ENCODE measurements at places on chromosomes 5 and 9. TPM values are rescaled to one million over a fixed set of nuclear protein-coding genes. Genes with fewer than 3 reads are reported as not detected.
A peak's percentile ranks its signal among the peaks of the same experiment; 100 is the strongest.

GRCh38 chr5:18772475-18772874 lies 1138.2 kb downstream of the TAF11L14 start:
- peaks cover 2% of the 10 kb centered on the region for H3K4me1 ChIP-seq
- H3K36me3 ChIP-seq: no peaks in the 10 kb centered on the region
- DNase-seq: no peak
- H3K4me3 ChIP-seq: no peak overlapping the region
- H3K27ac ChIP-seq: no peak overlapping the region

The NR2F1 gene
- not detected for total RNA-seq

GRCh38 chr5:141328231-141328630 lies 2.1 kb upstream of the PCDHGA1 start:
- no peak overlapping the region for H3K4me3 ChIP-seq
- H3K36me3 ChIP-seq: no peaks in the 10 kb centered on the region
- H3K4me1 ChIP-seq: no peaks in the 10 kb centered on the region
- H3K27me3 ChIP-seq: peaks cover 23% of the 10 kb centered on the region
- no peak overlapping the region for H3K27ac ChIP-seq
- DNase-seq: no peak

GRCh38 chr5:43073597-43074546 lies 33.8 kb upstream of the ANXA2R start:
- peak overlapping the region; percentile 2 for H3K4me3 ChIP-seq
- no peaks in the 10 kb centered on the region for H3K27me3 ChIP-seq
- peak overlapping the region; percentile 61 for H3K27ac ChIP-seq
- peaks cover 11% of the 10 kb centered on the region for H3K36me3 ChIP-seq
- H3K4me1 ChIP-seq: peaks cover 49% of the 10 kb centered on the region

The TRIM7 gene
- 2.2 TPM for total RNA-seq

- no peak overlapping the region for H3K27ac ChIP-seq
- no peaks in the 10 kb centered on the region for H3K36me3 ChIP-seq
- no peaks in the 10 kb centered on the region for H3K27me3 ChIP-seq
- no peak for DNase-seq
Observed at GRCh38 chr9:107816561-107817021, 327.0 kb upstream of the KLF4 start.

GRCh38 chr5:112276991-112277390 lies 142.1 kb downstream of the EPB41L4A start:
- peaks cover 11% of the 10 kb centered on the region for H3K27me3 ChIP-seq
- no peaks in the 10 kb centered on the region for H3K36me3 ChIP-seq
- no peaks in the 10 kb centered on the region for H3K4me1 ChIP-seq
- H3K4me3 ChIP-seq: no peak overlapping the region
- no peak overlapping the region for H3K27ac ChIP-seq
- DNase-seq: no peak

The LCN1 gene
- total RNA-seq: not detected

GRCh38 chr9:133584559-133585476 lies 24.4 kb downstream of the FAM163B start:
- no peaks in the 10 kb centered on the region for H3K36me3 ChIP-seq
- no peaks in the 10 kb centered on the region for H3K4me1 ChIP-seq
- peaks cover 48% of the 10 kb centered on the region for H3K27me3 ChIP-seq
- DNase-seq: no peak
- no peak overlapping the region for H3K4me3 ChIP-seq
